ENCODE measurements at places on chromosomes 2 and 18.

DNA sequence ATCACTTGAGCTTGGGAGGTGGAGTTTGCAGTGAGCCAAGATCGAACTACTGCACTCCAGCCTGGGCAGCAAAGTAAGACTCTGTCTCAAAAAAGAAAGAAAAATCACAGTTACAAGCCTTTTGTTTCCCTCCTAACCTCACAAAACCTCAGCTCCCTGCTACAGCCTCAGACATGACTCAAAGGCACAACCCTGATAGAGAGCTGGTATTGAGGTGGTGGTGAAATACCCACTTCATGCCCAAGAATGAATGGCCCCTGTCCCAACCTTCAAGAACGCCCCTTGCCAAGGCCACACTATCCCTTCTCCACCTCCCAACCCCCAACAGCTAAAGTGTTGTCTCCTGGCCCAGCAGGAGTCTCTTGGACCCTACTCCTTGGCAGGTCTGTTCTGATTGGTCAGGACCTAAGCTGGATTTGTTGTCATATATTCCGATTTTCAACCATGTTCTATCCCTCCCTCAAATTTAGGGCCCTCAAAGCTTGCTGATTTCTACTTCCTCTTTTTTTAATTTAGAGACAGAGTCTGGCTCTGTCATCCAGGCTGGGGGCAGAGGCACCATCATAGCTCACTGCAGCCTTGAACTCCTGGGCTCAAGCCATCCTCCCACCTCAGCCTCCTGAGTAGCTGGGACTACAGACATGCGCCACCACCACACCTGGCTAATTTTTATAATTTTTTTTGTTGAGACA lies 61.9 kb upstream of the BZW1 start:
- DNase-seq: no peak

- DNase-seq: no peak
These were observed 298.2 kb downstream of the CNTNAP5 start for GRCh38 chr2:124323321-124323720.

DNA sequence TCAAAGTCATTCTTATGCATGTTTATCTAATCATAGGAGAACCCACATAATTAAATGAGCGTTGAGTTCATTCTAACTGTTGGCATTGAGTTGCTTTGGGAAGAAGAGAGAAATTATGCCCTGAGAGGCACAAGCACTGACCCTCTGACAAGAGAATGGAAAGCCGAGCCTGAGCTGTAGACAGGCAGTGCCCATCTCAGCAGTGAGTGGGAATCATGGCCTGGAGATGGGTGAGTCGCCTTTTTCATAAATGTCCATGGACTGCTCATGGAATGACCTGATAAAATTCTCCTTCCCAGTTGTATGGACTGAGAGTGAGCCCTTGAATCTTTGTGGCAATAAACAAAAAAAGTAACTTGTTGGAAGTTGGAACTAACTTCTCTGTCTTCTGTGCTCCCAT lies 21.4 kb upstream of the MYO3B start:
- DNase-seq: no peak

GRCh38 chr2:159124931-159125467 lies 156.6 kb downstream of the TANC1 start:
- no peak for DNase-seq

GRCh38 chr18:75203416-75204268 lies 5.3 kb downstream of the PTGR3 start:
- DNase-seq: no peak

DNA sequence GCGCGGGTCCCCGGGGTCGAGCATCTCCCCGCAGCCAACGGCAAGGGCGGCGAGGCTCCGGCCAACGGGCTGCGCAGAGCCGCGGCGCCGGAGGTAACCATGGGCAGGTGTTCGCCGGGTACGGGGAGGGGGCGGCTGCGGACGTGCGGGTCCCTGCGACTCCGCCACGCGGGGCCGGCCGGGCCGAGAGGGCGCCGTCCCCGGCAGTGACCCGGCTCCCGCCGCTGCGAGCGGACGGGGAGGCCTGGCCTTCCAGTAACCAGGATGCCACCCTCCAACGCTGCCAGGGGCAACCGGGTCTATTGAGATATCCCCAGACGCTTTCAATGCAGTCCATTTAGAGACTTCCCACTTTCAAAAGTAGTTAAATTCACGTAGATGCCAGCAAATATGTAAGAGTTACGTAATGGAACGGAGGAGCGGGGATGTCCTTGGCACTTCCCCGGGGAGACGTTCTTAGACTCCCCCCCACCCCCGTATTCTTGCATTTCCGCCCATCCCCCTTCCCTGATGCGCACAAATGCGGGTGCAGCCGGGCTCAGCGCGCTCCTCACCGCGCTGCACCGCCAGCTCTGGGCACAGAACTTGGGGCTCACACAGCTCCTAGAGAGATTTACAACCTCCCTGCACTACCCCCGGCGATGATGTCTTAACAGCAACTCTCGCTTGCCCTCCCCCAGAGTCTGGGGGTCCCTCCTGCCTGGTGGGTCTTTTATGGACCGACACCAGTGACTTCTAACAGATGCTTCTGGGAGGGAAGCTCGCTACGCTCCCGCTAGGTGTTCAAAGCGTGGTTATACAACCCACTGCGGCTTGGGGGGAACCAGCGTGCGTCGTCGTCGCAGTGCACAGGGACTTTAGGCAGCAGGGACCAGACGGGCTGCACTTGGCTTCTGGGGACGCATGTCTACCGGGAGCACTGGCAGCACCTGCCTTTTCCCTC lies 657 bp downstream of the SGPP2 start:
- no peak for DNase-seq

GRCh38 chr2:78977661-78978145 lies 47.8 kb upstream of the REG3G start:
- no peak for DNase-seq

GRCh38 chr2:55116598-55116964 lies 66.3 kb upstream of the RTN4 start:
- no peak for DNase-seq

DNA sequence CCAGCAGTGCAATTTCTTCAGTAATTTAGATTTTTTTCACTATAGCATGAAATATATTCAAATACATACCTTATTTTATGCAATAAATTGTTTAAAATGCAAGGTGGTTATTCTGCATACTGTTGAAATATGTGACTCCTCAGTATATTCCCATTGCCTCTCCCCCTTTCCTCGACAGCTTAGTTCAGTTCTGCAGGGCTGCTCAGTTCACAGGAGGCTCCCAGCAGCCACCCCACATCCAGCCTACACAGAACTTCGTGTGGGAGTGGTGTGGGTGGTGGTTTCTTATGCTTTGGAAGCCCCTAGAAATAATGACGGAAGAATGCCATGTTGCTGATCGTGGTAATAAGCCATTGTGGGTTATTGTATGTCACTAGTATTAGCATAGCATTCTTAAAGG lies 79.7 kb downstream of the FAM210A start:
- DNase-seq: no peak

- no peak for DNase-seq
These were observed 59.7 kb downstream of the CYP1B1 start for GRCh38 chr2:38016219-38016618.

DNA sequence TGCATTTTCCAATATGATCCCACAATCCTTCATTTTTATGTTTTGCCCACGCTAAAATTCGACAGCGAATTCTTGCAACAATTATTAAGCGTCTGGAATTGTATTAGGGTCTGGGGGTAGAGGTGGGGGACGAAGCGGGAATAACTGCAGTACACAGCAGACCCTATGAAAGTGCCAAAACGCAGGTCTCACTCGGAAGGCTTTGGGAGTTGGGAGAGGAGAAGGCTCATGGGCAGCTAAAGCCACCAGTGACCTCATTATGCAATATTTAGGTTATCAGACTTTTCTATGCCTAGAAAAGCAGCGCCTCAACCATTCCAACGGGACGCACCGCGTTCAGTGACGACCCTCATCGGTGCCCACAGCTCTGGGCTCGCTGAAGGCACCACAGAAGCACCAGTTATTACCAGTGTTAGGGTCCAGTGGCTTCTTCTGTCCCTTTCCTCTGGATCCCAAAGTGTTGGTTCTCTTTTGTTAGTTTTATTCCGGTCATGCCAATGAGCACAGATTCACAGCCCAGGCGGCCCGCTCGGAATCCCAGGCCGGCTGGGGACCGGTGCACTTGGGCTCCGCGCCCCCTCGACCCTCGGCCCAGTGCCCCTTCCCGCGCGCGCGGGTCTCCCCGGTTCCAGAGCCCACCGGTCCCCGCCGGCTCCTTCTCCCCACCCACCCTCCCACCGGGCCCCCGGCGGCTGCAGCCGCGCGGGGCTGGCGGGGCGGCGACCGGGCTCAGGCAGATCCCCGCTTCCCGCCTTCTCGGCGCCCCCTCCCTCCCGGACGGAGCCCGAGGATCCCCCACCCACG lies 737 bp upstream of the MAPK4 start:
- no peak for DNase-seq

- DNase-seq: no peak
These were observed 241.2 kb upstream of the HS6ST1 start for GRCh38 chr2:128559533-128560515.

Data from breast epithelium (tissue), 4 donors.